Esophagus mucosa (tissue), 1 donor: ENCODE measurements at places on chromosomes 16 and 17.

GRCh38 chr17:14733376-14733775, 432.5 kb downstream of the HS3ST3B1 start:
- ATAC-seq, result no peak

GRCh38 chr16:81713796-81714195, 65.3 kb upstream of the PLCG2 start:
- ATAC-seq, result no peak

DNA sequence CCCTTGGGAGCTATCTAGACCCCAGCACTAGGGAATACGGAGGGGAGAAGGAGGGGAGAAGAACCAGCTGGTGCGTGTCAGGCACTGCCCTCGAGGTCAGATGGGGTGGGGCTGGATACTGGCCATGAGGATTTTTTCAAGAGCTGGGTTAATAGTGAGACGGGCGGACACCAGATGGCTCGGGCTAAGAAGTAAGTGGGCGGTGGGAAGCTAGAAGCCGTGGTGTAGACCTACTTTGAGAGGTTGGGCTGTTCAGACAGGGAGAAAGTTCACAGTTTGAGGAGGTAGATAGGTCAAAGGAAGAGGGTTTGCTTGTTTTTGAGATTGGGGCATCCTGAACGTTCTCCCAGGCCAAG, 303.8 kb downstream of the SEC14L1 start:
- ATAC-seq, result peak; percentile 8

DNA sequence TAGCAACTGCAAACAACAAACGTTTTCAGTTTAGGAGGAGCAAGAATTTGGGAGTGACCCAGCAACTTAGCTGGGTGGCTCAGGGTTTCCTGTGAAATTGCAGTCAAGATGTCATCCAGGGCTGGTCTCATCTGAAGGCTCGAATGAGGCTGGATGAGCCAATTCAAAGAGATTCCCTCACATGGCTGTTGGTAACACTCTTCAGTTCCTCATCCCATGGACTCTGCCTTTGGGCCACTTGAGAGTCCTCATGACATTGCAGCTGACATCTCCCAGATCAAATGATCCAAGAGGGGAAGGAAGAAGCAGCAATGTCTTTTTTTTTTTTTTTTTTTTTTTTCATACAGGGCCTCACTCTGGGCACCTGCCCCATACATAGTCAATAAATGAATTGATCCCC, 26.3 kb downstream of the UBALD1 start:
- ATAC-seq, result no peak
